Adrenal gland (tissue), 19 donors: ENCODE measurements at places on chromosomes 1 and 21. TPM values are rescaled to one million over a fixed set of nuclear protein-coding genes. Genes with fewer than 3 reads are reported as not detected.
A peak's percentile ranks its signal among the peaks of the same experiment; 100 is the strongest.

DNA sequence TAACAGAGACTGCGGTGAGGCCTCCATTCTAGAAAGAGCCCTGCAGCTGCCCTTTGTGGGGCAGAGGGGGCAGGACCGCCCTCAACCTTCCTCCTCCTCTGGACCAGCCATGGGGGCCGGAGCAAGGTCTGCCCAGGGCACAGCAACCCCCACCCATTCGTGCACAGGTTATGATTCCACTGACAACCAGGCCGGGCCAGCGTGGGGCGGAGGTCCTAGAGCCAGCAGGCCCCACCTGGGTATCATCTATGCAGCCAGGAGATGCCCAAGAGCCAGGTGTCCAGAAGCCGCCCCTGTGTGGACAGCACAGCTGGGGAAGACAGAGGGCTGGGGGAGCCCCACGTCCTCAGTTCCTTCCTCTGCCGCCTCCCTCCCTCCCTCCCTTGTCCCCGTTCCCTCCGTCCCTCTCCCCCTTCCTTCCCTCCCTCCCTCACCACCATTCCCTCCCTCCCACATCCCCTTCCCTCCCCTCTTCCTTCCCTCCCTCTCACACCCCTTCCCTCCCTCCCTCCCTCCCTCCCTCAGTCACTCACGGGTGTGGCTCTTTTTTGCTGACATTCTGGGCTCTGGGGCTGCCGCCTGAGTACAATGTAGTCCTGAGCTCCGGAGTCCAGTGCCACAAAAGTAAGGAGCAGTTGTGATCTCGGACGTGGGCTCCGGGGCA is 12.3 kb downstream of the RNF223 start:
- DNase-seq: no peak

GRCh38 chr1:20069874-20070273 is at the start of gene PLA2G5:
TSS of gene PLA2G5 (plus strand) at chr1:20070194. CDS start at chr1:20084831, 14,637 bp downstream.
- DNase-seq: peak; percentile 53

The LCE1D gene
- total RNA-seq: not detected

- peak; percentile 55 for DNase-seq
Measured at GRCh38 chr21:42535602-42536171, 22.0 kb downstream of the SLC37A1 start.

DNA sequence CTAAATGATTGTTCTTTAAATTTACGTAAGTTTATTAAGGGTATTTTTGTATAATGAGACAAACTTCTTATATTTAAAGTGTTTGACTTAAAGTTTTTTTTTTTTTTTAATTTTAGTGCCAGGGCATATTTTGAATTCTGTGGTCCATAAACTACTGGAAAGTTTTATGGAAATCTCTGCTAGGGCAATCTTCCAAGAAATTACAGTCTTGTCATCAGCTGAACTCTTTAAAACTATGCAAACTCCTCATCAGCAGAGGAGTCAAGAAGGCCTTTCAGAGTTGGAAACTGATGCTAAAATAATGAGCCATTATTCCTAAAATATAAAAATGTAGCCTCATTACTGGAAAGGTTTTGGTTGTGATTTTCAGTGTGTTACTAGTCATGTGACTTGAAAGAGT is 1201.9 kb downstream of the BRINP3 start:
- DNase-seq: no peak
